NCI-H774 (cell line): ENCODE measurements at places on chromosomes 11 and 22.

GRCh38 chr11:110305169-110306018 is 9.0 kb upstream of the RDX start:
- peak; percentile 77 for DNase-seq

DNA sequence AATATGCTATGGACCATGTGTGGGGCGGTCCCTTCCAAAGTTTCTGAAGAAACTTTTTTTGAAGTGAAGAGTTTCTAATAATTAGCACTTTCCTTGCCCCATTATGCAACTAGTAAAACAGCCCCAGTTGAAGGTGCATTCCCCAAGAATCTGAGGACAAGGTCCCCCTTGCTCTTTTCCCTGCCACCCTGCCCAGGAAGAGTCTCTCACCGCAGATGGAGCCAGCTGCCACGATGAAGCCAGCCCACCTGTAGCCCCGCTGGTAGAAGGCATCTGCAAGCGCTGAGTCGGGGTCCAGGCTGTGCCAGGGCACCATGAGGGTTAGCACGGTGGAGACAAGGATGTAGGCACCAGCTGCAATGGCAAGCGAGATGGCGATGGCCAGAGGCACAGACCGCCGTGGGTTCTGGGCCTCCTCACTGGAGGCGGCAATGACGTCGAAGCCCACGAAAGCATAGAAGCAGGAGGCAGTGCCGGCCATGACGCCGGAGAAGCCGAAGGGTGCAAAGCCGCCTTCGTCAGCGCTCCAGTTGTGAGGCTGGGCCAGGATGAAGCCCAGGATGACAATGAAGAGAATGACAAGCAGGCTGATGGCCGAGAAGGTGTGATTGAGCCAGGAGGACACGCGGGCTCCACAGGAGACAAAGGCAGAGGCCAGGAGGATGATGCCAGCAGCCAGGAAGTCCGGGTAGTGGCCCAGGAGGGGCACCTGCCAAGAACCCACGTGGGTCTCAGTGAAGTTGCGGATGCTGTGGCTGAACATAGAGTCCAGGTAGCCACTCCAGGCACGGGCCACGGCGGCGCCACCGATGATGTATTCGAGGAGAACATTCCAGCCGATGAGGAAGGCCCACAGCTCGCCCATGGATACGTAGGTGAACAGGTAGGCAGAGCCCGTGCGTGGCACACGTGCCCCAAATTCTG is 1.5 kb downstream of the SLC7A4 start:
- no peak for DNase-seq

DNA sequence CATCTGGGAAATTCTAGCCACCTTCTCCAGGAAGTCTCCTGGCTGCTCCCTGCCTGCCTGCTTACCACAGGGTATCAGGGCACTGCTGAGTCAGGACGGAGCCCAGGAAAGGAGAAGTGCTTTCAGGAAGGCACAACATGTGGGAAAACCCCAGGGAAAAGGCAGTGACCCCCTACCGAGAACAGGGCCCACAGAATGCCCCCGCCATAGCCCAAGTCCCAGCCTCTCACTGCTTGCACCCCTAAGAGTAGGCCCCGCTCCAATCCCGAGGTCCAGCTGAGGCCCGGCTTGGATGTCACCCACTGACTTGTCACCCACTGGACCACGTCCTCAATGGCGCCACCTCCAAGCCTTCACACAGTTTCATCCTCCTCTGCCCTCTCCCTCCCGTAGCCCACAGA is 34.1 kb downstream of the ARAP1 start:
- no peak for DNase-seq

GRCh38 chr22:43848366-43849171 is 13.7 kb downstream of the SULT4A1 start:
- no peak for DNase-seq

- no peak for DNase-seq
These were observed 25.1 kb upstream of the USP47 start for GRCh38 chr11:11816511-11817314.

DNA sequence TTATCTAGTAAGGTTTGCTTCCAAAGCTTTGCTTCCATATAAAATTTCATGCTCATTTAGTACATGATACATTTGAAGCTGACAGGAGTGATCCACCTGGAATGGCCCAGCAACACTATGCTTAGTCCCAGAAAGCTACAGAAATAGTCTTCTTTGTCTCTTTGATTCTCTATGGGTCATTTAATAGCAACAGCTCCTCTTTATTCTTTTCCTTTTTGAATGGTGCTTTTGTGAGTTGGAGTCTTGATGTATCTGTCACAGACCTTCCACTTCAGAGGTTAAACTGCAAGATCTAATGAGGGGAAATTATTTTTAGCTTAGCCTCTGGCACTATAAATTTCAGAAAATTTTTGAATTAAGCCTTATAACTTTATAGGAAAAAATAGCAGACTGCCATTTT is 509.5 kb downstream of the KCNA4 start:
- no peak for DNase-seq

- no peak for DNase-seq
These were observed 39.4 kb downstream of the BLID start for GRCh38 chr11:122076512-122077120.

- no peak for DNase-seq
These were observed 3.3 kb downstream of the FTH1 start for GRCh38 chr11:61964058-61964665.

DNA sequence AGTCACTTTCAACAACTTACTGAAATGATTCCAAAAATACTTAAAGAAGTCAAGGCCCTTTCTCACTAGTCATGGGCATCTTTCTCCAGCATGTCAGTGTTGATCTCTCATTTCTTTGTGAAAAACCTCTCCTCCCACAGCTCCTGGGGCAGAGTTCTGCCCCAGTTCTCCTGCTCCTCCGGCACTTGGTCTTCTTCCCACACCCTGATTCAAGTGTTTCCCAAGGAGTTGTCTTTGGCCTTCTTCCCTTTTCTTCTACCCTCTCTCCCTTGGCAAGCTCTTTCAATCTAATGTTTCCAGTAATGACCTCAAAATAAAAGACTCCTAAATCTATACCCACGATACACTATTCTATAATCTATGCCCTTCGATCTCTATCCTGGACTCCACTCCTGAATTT is 42.1 kb upstream of the CCDC34 start:
- no peak for DNase-seq

GRCh38 chr11:43632181-43632580 is 48.4 kb upstream of the HSD17B12 start:
- DNase-seq, result no peak

GRCh38 chr22:31289344-31289743 is 2.9 kb downstream of the PIK3IP1 start:
- peak; percentile 29 for DNase-seq

- no peak for DNase-seq
These were observed 53.7 kb downstream of the PARVA start for GRCh38 chr11:12430954-12431595.

- DNase-seq, result no peak
These were observed 4.5 kb downstream of the MYEOV start for GRCh38 chr11:69298267-69299022.

DNA sequence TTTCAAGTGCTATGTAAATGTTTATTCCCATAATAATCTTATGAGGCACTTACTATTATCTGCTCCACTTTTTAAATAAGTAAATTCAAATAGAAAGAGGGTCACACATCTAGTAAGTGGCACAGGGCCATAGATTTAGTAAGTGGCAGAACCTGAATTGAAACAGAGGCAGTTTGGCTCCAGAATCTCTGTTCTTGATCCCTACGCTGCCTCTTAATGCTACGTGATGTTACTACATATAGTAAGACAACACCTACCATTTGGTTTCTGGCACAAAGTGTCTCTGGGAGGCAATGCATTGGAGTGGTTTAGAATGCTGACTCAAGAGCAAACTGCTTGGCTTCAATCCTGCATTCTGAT is 1018.3 kb downstream of the DLG2 start:
- DNase-seq, result peak; percentile 72
